GM19239 (cell line): ENCODE measurements at places on chromosomes 1 and 21.

DNA sequence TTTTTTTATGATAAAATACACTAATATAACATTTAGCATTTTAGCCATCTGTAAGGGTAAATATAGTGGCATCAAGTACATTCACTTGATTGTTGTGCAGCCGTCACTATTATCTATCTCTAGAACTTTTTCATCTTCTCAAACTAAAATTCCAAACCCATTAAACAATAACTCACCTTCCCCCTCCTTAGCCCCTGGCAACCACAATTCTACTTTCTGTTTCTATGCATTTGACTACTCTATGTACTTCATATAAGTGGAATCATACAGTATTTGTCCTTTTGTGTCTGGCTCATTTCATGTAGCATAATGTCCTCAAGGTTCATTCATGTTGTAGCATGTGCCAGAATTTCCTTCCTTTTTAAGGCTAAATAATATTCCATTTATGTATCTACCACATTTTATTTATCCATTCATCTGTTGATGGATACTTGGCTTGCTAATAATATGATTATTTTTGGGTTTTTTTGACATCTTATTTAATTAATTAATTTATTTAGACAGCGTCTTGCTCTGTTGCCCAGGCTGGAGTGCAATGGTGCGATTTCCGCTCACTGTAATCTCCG is 69.6 kb upstream of the MACF1 start:
- no peak for DNase-seq

- no peak for DNase-seq
Measured at GRCh38 chr21:36584980-36585940, 105.3 kb upstream of the CLDN14 start.

GRCh38 chr1:154999571-155000410 is 2.8 kb upstream of the ZBTB7B start:
- DNase-seq: no peak

DNA sequence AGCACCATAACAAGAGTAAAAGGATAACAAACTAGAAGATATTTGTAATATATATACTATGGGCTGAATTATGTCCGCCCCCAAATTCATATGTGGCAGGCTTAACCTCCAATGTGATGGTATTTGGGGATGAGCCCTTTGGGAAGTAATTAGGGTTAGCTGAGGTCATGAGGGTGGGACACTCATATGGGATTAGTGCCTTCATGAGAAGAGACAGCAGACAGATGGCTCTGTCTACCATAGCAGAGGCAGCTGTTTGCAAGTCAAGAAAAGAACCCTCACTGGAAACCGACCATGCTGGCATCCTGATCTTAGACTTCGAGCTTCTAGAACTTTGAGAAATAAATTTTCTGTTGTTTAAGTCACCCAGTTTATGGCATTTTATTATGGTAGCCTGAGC is 303.6 kb downstream of the LMO4 start:
- DNase-seq: no peak

GRCh38 chr1:19892628-19893168 is 10.5 kb downstream of the OTUD3 start:
- no peak for DNase-seq

GRCh38 chr21:42154237-42155044 is 64.5 kb upstream of the ABCG1 start:
- DNase-seq: no peak

- no peak for DNase-seq
Measured at GRCh38 chr21:16198546-16198945, 468.8 kb downstream of the USP25 start.

GRCh38 chr1:232390590-232390989 is 239.3 kb downstream of the SIPA1L2 start:
- DNase-seq: no peak

DNA sequence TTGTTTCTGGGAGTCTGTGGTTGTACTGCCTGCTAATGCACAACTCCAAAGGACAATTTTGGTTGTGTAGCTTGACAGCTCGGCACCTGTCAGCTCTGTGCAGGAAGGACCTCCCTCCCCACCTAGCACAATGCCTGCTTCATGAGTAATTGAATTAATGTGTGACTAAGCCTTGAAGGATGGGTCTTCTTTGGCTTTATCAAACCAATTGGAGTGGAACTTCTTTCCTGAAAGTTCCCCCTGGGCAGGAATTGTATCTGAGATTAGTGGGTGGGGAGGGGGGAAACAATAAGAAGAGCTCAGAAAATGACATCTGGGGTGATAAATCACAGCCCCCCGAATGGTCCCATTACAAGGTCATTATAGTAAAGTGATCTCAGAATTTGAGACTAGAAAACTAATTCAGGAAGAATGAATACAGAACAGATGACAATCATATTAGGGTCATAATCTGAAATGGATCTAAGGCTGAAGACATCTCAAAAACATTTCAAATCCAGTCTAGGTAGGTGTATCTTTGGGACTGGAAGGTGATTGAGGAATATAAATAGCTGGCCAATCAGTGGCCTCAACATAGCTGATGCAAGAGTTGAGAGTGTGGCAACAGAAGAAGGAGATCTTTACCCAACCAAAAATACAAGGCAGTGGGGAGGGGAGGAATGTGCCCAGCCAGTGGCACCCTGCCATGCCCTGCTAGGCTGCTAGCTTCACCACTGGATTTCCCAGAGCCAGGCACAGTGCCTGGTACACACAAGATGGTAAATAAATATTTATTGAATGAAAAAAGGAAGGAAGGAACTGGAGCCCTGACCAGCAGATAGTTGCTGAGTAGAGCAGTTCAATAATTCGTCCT is 10.1 kb upstream of the SESN2 start:
- no peak for DNase-seq

DNA sequence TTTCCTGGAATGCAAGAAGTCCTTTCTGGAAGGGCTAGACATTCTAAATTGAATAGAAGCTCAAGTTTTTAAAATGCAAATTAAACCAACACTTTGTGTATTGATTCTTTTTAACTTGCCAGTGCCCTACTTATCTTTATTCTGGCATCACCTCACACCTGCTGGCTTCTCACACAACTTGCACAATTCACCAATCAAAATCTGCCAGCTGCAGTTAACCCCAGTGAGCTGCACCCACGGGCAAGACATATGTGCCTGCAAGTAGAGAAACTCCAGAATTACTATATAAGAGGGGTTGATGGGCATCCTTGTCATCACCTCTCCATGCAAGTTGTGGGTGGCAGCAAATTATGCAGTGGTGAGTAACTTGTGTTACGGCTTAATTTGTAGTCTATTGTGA is 11.7 kb upstream of the PLPPR4 start:
- no peak for DNase-seq

GRCh38 chr1:11468878-11469277 is 10.1 kb upstream of the DISP3 start:
- no peak for DNase-seq

- no peak for DNase-seq
Measured at GRCh38 chr1:46749921-46750404, 31.0 kb upstream of the EFCAB14 start.

DNA sequence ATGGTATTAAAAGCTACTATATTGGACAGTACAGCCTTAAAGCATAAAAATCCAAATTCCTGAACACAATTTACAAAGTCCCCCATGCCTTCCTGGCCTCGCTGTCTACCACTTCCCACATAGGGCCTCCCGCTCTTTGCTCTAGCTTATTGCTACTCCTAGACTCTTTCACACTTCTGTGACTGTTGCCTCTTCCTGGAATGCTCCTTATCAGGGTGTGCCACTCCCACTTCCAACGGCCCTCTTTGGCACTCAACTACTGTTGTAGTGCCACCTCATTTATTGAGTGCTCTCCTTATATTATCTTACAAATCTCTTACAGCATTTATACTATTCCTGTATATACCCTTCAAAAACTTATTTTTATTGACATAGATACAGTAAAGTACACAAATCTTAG is 4.8 kb downstream of the SARS1 start:
- no peak for DNase-seq

DNA sequence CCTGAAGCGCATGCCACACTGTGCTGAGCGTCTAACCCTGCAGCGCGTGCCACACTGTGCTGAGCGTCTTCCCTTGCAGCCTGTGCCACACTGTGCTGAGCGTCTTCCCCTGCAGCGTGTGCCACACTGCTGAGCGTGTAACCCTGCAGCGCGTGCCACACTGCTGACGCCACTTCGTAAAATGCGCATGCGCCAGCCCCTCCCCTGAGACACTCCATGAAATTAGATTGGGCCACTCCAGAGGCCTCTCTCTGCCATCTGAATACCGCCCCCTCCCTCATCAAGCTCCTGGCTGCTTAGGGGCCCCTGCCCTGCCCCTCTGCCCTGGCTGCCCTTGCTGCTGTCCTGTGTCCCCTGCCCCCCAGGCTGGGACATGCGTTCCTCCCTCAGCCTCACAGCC is 84.8 kb downstream of the POFUT2 start:
- no peak for DNase-seq

GRCh38 chr21:37060296-37060695 is 12.6 kb downstream of the PIGP start:
- no peak for DNase-seq

GRCh38 chr1:228007049-228007800 is 427 bp downstream of the WNT3A start:
- no peak for DNase-seq

- no peak for DNase-seq
Measured at GRCh38 chr21:42427809-42428419, 24.2 kb downstream of the UBASH3A start.
